ENCODE measurements at places on chromosomes 12 and 14.

GRCh38 chr12:63918800-63919300 lies 74.3 kb downstream of the SRGAP1 start:
- DNase-seq, result peak; percentile 49

GRCh38 chr14:33029511-33029910 lies 90.8 kb downstream of the NPAS3 start:
- no peak for DNase-seq

- DNase-seq, result no peak
These were observed 22.7 kb downstream of the LRRC74A start for GRCh38 chr14:76848879-76849278.

DNA sequence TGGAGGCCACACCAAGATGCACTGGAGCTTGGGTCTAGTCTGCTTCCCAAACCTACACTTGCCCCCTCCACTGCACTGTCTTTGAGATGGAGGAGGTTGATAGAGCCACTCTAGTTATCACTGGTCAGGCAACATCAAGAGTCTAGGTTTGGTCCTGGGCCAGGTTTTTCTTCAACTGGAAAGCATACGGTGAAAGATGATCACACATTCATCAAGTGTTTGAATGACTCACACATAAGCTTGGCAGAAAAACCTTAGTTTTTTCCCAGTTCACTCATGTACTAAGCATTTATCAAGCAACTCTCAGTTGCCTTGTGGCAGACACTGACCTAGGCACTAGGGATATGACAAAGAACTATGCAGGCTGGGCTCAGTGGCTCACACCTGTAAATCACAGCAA lies 84.5 kb downstream of the PLEKHG3 start:
- peak; percentile 92 for DNase-seq

DNA sequence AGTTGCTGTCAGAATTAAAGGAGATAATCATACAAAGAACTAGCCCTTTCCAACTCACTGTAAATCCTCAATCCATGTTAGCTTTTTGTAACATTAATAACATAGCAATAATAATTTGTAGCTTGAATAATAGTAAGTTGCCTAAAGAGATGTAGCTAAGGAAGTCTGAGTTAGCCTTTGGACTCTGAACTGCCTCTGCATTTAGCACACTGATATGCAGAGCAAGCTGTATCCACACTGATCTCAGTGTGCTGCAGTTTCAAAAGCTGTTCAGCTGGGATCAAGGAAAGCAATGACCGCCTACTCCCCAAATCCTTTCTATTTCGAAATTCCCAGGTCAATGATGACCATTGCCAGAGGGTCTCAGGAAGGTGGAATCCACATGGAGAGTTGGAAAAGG lies 99.3 kb upstream of the IFNG-AS1 start:
- no peak for DNase-seq

DNA sequence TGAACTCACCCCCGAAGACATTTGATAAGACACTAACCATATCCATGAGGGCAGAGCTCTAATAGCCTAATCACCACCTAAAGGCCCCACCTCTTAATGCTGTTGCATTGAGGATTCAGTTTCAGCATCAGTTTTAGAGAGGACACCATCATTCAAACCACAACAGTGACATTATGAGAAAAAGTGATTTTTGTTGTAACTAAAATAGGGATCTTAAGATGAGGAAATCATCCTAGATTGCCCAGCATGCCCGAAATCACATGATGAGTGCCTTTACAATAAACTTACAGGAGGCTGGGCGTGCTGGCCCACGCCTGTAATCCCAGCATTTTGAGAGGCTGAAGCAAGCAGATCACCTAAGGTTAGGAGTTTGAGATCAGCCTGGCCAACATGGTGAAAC lies 9.7 kb upstream of the GLT1D1 start:
- DNase-seq, result no peak

- DNase-seq, result no peak
These were observed 23.3 kb downstream of the PAX9 start for GRCh38 chr14:36684946-36685345.

DNA sequence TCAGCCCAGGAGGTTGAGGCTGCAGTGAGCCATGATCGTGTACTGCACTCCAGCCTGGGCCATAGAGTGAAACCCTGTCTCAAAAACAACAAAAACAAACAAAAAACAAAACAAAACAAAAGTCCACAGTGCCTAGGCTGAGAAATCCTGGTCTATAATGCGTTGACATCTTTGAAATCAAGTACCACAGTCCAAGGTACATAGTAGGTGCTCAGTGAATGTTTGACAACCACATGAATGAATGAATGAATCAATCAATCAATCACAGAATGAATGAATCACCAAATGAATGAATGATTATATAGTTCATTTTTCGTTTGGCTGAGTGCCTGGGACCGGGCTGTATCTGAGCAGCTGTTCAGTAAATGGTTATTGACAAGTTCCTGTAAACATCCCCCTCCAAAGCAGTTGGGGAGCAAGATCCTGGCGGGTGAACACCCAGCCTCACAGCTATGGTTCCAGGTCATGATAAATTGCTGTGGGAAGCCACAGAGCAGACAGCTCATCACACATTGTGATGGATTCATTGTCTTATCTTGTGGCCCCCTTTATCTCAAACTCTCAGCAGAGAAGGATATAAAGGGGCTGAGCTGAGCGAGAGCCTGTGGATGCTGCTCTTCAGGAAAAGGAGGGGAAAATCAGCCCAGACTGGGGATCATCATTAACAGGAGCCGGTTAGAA lies 30.4 kb upstream of the IFT81 start:
- DNase-seq, result no peak

DNA sequence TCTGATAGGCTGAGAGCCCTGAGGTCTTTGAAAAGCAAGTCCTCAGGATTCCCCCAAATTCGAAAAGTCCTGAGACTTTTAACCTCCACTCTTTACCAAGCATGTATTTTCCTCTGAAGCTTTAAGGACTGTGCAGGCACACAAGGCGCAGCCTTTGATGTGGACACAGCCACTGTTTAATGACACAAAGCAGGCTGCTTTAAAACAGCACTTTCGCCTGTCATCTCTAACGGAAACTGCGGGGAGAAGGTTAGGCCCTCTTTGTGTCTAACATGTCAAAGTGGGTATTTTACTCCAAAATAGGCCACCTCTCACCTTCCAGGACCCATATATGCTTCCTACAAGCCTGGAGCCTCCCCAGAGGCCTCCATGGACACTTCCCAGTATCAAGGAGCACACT lies 159.2 kb downstream of the GCH1 start:
- no peak for DNase-seq

DNA sequence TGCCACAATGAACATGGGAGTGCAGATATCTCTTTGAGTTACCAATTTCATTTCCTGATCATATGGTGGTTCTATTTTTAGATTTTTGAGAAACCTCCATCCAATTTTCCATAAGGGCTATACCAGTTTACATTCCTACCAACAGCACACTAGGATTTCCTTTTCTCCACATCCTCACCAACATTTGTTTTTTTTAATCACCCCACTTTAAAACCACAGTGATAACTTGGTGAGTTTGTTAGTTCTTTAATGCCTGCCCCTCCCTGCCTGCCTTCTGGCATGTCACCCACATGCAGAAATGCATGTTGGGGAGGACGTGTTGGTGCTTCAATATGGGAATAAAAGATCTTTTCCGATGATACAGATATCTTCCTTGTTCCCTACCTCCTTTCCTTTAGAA lies 167.9 kb downstream of the CAND1 start:
- DNase-seq, result no peak

DNA sequence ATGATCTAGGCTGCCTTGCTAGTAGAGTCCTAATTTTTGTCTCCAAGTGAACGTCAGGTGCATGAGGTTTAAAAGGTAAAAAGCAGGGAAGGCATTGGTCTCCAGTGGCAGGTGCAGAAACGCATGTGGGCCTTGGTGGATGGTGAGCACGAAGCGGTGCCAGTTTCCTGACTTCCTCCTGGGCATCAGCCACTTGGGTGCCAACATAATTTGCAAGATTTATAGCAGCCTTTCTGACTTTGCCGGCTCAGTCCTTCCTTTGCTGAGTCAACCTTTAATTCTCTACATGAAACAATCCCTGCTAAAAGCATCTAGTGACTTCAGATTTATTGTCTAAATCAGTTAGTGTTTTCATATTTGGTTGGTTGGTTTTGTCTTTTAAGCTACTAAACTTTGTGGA lies 355.7 kb upstream of the TMEM132C start:
- DNase-seq, result no peak

DNA sequence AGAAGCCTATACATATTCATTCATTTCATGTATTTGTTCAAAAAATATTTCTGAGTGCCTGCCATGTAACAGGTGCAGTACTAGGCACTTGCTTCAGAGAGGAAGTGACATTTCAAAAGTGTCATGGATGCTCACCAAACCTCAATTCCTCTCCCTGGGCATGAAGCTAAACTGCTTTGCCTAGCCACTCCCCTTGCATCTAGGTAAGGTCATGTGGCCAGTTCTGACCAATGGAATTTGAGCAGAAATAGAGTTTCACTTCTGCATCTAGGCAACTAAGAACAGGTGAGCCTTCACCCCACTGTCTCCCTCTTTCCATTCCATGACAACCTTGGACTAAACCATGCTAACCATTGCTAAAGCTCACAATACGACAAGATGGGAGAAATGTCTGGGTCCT lies 27.6 kb downstream of the TC2N start:
- no peak for DNase-seq

DNA sequence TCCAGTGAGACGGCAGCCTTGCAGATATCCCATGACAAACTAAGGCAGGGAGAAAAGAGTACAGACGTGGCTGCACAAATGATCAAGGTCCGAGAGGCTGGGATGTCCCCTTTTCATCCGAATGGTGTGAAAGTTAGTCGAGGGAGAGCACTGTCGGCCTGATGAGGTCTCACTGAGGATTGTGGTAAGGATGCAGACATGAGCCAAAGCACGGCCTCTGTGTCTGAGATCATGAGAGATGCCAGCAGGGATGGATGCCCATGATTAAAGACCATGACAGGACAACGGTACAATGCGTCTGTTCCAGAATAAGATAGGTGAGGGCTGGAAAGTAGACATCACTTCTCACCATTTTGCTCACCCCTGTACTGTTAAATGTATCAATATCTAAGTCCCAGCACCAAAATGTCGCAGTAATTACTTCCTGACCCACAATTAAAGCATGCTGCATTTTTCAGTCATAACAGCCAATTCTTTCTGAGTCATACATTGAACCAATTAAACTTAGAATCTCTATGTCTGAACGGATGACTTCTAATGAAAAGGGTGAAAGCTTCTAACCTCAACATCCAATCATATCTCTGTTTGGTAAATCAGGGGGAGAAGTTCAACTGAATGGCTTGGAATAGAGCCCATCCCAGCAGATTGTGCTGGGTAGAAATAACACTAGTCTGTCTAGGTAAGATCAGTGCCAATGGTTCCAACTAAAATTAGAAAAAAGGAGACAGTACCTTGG lies 249.6 kb upstream of the SOX5 start:
- DNase-seq, result no peak

- DNase-seq, result no peak
These were observed 3.8 kb upstream of the RPAP3 start for GRCh38 chr12:47709671-47710070.

- no peak for DNase-seq
These were observed 156.3 kb upstream of the TMTC2 start for GRCh38 chr12:82530394-82530793.
